ENCODE measurements at places on chromosomes 3 and 15.

GRCh38 chr3:164004205-164004604, 1074.1 kb downstream of the SI start:
- no peak for DNase-seq

DNA sequence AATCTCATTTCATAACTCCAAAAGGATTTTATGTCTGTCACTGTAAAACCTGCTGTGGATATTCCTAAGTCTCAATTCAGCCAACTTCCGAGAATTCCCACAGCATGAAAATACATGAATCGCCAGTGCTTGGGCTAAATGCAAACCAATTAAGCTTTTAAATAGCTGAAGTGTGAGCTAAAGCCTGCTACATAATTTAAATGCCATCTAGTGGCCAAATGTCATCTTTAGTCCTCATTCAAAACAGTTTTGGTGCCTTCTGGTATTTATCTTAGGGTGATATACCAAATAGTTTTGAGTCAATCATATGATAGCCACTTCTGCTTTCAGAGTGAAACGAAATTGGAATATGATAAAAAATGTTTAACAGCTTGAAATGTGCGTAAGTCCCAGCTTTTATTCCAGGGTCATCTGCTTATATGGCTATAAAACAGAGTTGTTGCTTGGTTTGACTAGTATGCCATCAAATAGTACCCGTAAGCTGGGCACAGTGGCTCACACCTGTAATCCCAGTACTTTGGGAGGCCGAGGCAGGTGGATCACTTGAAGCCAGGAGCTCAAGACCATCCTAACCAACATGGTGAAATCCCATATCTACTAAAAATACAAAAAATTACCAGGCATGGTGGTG, 41.8 kb upstream of the CCNL1 start:
- peak; percentile 43 for DNase-seq

DNA sequence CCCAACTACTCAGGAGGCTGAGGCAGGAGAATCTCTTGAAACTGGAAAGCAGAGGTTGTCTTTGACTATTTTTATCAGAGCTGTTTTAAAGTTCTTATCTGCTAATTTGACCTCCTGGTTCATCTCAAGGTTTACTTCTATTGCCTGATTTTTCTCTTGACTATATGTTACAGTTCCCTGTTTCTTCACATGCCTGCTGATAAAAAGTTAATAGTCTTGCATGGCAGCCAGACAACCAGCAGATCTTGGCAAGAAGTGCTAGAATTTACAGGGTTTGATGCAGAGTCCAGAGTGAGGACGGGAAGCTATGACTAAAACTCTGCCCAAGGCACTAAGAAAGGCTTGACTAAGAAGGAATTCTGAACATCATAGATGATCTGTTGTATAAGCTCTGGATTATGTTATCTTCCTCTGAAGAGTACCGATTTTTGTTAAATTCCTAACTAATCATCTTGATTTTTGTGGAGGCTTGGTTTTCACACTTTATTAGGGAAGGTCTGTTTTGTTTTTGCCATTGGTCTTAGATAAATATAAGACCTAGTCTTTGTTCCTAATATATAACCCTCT, 85.9 kb downstream of the CHSY1 start:
- DNase-seq = no peak

GRCh38 chr3:162353414-162353813, 856.8 kb downstream of the OTOL1 start:
- no peak for DNase-seq

- DNase-seq = no peak
Measured at GRCh38 chr3:9033867-9034266, 70.6 kb upstream of the RAD18 start.

DNA sequence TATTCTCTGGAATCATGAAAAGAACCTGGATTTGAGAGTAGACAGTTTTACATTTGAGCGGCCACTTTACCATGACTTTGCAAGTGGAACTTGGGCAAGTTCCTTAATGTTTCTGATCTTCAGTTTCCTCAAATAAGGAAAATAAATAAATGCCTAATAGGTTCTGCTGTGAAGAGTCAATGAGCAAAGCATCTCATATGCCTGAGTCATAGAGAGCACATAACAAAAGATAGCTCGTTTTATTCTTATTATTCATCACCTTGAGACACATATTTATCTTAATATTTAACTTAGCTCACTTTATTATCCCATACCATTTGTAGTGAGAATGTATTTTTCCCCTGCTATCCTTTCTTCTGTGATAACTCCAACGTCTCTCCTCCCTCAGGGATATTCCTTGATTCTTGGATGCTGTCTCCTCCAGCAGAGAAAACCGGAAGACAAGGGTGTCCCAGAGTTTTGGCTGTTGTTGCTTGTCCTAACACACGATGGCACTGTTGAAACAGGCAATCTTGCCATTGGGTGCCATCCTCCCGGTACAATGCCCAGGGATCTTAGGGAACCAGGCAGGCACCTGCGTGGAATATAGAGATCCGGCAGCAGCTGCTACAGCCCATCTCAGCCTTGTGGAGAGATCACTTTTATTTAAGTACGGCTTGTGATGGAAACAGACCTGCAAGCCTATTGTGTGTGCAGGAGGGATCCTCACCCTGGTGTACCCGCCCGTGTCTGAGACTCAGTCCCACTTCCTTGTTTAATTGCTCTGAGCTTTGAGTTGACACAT, 33.3 kb upstream of the VPS33B start:
- DNase-seq = peak; percentile 77

GRCh38 chr3:109356442-109357155, 19.3 kb upstream of the DPPA4 start:
- no peak for DNase-seq

DNA sequence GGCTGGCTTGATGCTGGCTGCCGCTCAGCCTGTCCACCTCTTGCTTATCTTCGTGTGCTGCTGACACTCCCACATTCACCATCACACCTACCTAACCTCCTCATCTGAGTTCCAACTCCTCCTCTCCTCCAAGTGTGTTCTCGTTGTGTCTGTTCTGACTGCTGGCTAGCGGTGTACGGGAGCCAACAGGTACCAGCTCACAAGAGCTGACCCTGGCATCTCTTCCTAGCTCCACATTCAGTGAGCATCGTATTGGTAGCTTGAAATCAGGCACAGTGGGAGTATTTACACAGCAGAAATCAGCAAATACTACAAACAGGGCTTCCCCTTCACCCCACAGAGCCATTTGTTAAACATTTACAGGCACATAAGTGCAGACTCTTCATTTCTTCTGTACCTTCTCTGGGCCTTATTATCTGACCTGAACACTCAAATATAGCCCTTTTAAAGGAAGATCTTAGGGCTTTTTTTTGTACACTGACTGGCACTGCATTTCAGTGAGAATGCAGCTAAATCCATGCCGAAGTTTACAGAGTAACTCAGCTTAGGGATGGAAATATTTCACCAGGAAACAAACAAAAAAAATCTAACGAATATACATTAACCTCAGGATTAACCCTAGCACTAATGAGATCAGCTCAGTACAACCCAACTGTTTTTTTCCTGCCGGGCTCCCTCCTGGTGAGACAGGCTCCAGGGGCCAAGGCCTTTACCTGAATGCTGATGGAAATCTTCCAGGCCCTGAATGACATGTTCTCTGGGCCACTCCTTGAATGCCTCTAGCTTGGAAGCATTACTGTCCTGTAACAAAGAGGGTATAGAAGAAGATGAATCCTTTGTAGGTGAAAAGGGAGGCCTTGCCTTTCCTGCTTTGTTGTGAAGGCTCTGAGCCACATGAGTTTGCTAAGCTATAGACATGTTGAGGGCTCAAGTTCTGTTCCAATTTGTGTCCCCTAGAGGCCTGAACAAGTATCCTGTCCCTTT, 150.5 kb upstream of the LPP start:
- DNase-seq = no peak

DNA sequence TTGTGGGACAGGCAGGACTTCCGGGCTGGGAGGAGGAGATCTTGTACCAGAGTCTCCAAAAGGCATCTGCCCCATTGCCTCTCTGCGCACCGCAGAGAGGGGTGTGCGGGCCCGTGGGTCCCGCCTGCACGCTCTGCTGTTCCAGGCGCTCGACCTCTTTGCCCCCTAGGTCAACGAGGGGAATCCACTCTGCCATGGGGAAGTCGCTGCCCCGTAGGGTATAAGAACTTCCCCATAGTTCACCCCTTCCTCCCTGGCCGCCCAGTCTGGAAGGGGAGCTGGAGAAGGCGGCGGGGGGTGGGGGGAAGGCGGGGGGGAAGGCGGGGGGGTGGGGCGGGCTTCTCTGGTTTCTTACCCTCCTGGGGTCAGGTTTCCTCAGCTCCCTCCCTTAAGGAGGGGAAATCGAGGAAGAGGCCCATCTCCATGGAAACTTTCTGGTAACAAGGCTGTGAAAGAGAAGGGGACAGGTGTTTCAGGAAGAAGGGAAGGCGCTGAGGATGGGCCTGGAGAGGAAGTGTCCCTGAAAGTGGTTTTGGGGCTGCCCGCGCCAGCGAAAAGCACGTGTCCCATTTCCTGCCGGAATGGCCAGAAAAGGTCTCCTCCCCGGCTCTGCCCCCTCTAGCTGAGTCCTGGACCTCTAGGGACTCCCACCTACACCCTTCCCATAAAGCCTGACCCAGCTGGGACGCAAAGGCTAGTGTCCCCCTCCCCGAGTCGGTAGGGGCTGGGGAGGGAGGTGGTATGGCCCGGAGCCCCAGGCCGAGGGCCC, 27.5 kb downstream of the NR1I2 start:
- DNase-seq = no peak

- DNase-seq = no peak
Measured at GRCh38 chr3:72154391-72155335, 369.7 kb upstream of the PROK2 start.

- DNase-seq = no peak
Measured at GRCh38 chr15:61534986-61535385, 305.9 kb upstream of the RORA start.

- DNase-seq = no peak
Measured at GRCh38 chr3:20380295-20380694, 194.3 kb upstream of the SGO1 start.

- no peak for DNase-seq
Measured at GRCh38 chr3:105634708-105635107, 234.1 kb downstream of the CBLB start.
